HCT116 (cell line): ENCODE measurements at places on chromosomes 5 and 9.

DNA sequence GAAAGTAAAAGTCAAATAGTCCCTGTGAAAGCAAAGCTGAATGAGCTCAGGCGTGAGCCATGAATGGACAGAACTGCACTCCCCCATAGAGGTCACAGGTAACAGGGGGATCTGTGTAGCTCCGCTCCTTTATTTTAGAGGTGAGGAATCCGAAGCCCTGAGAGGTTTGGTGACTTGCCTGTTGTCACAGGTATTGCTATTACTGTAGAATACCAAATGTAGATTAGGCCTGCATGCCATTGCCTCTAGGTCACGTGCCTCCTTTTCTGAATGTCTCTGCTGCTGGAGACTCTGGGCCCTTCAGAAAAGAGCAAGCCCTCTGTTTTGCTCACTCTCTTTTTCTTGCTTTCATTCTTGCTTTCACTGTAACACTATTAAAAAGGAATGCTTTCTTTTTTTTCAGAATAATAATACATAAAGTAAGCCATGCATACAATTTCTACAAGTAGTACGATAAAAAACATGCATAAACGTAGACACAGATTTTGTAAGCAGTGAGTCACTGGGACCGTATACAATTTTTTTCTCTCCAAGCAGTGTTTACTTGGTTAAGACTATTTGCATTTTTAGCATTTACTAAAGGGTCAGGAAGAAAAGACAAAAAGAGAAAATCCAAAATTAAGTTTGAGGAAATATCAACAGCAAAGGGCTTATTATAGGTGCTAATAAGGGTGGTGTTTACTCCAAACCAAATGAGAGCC lies 568.7 kb upstream of the ADAMTS16 start:
- DNase-seq, result no peak

DNA sequence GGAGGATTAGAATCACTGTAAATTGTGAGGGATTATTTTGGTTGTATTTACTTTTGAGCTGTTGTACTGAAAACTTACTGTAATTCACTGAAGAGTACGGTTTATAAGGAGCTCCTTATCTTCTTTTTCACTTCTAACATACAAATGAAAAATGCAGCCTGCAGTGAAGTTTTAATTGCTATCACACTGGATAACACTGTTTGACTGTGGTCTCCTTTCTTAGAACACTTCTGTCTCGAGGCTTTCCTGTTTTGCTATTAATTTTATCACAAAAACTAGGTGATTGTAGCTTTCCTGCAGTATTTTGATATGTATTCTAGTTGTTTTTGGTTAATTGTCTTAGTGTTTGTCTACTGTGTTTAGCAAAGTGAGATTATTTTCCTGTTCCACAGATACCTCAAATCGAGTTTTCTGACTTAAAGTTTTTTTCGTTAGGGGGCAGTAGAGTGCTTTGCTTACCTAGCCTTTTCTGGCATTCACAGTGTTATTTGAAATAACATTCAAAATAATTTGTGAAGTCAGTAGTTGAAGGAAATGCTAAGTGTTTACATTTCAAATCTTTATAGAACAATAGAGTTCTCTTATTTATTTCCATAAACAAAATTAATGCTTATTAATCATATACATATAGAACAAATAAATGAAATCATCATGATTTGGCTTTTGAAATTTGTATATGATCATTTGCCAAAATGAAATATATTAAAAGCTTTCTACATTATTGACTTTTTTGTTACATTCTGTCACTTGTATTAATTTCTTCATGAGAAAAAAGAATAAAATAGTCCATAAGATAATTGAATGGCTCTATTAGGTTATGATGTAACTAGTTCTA lies 52.9 kb downstream of the COMMD10 start:
- peak; percentile 41 for DNase-seq

GRCh38 chr5:19975795-19976194 lies 12.2 kb downstream of the CDH18 start:
- DNase-seq, result no peak

GRCh38 chr5:74877624-74878304 lies 11.6 kb upstream of the FAM169A start:
- DNase-seq, result no peak
